ENCODE measurements at places on chromosomes 2 and 18.

- DNase-seq, result no peak
Measured at GRCh38 chr2:22002066-22002465, 878.3 kb downstream of the TDRD15 start.

DNA sequence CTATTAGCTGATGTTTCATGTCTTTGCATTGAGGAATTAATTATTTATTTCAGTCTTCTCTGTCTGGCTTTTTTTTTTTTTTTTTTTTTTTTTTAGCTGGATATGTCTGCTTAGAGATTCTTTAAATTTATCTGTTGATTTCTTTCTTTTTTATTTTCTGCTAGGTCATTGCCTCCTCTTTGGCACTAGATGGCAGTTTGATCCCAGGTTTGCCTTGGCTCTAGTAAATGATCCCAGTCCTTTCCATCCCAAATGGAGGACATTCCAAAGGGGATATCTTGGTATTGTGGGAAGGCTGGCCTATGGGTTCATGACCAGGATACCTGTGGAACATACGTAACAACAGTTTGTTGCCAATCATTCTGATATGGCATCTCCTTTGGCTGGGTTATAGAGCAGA is 339.5 kb upstream of the GCFC2 start:
- DNase-seq, result no peak

DNA sequence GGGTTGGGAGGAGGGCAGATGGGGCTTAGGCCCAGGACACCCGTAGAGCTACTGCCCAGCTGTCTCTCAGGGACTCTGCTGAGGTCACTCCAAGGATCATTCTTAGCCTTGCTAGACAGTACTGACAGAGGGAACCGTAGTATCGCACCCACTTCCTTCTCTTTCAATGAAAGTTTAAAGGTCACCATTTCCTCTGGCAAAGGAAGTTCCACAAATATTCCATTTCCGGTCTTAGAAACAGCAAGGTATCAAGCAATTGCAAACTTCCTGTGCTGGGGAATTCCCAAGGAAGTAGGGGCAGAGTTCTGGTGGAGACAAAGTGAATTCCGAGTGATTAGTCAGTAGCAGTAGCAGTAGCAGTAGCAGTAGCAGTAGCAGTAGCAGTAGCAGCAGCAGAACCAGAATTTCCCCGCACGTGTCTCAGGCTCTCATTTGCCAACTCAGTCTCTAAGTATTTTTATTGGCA is 24.7 kb downstream of the IL1B start:
- DNase-seq, result no peak

DNA sequence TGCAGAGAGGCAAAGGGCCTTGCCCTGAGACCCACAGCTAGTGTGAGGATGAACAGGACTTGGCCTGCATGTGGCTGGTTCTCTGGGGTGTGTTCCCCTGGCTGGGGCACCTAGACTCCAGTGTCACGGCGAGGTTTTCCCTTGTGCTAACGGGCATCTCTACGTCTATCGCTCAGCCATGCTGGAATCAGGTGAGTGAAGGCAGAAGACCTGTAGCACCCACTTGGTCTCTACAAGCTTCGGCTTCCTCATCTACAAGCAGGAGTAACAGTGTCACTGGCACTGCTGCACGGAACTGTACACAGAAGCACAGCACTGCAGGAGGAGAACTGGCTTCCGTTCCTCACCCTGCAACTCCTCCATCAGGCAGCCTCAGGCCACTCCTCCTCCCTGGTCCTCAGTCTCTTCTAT is 30.6 kb downstream of the HS1BP3 start:
- DNase-seq, result peak; percentile 5

- no peak for DNase-seq
Measured at GRCh38 chr2:11691076-11691660, 21.2 kb upstream of the NTSR2 start.

DNA sequence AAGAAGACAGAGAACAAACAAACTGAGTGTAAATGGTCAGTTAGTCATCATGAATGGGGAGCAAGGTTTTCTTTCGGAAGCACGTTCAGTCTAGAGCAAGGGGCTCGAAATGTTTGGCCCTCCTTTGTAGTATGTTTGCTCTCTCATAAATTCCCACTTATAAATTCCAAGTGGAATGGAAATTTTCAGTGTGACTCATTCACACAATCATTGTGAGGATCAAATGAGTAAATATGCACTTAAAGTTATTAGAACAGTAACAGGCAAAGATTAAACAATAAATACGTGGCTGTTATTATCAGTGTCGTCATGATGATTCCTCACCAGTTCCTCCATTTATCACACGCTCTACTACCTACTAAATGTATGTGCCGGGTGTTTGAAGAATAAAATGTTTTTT is 10.5 kb downstream of the CNGA3 start:
- no peak for DNase-seq

GRCh38 chr2:128603411-128603924 is 284.8 kb upstream of the HS6ST1 start:
- DNase-seq, result peak; percentile 7

- DNase-seq, result no peak
Measured at GRCh38 chr18:56606618-56607017, 31.8 kb downstream of the TXNL1 start.

DNA sequence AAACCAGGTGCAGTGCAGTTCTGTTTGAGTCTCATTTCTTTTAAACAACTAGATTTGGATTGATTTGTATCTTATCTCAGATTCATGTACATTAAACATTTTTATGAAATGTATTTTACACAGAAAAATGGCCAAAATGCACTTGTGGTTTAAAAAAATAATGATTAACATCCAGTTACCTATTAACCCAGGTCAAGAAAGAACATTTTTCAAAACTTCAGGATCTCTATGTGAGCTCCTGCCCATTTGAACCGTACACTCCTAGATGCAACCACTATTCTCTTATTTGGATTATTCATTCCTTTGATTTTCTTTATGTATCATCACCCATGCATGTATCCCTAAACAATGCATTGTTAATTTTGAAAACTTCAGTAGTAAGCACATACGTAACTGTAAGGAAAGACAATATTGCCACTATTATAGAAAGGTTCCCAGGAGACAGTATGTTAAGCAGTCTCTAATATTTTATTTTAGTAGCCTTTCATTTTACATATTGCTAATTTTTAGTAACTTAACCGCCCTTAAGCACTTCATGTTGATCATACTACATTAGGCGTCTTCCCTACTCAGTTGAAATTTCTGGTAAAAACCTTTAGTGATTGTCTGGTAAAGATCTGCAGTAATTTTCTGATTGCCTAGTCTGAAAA is 22.7 kb downstream of the RNF138 start:
- DNase-seq, result no peak

DNA sequence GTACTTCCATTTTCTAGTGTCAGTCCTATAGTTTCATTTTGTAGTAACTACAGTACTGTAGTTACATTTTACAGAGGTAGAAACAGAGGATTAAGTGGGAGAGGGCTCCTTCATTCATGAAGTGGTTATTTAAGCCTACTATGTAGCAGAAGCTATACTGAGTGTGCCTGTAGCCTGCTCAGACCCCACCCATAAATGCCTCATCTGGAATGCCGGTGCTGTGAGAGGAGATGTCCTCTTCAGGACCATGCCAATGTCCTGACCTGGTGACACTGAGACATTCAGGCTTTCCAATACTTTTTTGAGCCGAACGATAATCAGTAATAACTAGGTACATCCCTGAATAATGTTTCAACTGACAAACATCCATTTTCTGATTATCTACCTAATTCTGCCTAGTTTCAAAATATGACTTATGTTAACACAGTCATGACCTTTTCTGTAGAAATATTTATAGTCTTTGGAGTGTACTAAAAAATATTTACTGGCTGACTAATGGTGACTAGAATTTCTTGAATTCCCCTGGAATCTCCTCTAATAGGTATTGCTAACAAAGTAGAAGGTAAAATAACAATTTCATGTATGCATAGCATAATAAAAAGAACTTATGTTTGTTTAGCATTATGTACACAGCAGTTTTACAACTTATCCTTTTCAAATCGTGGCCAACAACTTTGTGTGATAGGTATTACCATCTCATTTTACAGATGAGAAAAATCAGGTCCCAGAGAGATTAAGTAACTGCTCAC is 10.2 kb upstream of the ARHGAP28 start:
- no peak for DNase-seq

GRCh38 chr2:69190743-69191404 is 177.9 kb downstream of the ANTXR1 start:
- no peak for DNase-seq

DNA sequence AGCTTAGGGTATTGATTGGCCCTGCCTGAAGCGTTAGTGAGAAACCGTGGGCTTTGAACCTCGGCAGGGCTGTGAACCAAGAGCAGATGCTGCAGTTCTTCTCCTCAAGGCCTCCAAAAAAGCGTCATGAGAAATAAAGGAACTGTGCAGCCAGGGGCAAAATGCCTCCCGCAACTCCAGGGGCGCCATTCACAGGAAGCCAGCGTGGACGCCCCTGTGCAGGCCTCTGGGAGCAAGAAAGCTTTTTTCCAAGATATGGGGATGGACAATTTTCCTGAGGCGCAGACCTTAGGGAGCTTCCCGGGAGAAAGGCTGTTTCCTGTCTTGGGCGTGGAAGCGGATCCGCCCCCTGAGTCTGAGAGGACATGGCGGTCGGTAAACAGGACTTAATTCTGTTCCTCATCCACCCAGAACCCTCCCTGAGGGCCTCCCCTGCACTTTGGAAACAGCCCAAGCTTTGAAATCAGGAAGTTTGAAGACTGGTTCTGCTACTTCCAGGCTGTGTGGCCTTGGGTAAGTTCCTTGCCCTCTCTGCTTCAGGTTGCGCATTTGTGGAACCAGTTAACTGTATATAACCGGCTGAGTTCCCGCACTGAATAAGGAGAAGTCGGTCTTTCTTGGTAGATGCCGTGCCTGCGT is 29.6 kb upstream of the CABLES1 start:
- DNase-seq, result no peak

DNA sequence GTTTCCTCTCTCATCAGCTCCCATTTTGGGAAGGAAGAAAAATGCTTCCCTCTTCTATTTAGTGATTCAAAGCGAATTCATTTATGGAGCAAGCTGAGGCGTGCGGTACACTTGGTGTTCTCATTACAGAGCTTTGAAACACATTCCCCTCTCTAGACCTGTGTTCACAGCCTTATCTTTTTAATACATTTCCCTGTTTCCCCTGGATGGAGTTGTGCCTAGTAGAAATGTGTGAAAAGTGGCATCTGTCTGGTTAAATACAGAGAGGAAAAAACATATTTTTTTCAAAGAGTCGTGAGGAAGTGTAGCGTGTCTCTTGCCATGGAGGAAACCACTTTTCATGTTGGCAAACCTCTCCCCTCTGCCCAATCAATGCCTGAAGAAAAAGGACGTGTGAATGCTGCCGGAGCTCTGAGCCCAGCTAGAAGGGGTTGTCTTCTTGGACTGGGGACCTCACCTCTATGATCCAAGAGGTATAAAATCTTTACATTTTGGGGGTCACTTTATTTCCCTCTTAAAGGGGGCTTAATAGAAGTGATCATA is 52.4 kb downstream of the DPP4 start:
- DNase-seq, result no peak

- DNase-seq, result no peak
Measured at GRCh38 chr2:137220438-137220993, 455.2 kb downstream of the THSD7B start.

GRCh38 chr2:214203744-214204289 is 207.0 kb upstream of the VWC2L start:
- DNase-seq, result no peak

DNA sequence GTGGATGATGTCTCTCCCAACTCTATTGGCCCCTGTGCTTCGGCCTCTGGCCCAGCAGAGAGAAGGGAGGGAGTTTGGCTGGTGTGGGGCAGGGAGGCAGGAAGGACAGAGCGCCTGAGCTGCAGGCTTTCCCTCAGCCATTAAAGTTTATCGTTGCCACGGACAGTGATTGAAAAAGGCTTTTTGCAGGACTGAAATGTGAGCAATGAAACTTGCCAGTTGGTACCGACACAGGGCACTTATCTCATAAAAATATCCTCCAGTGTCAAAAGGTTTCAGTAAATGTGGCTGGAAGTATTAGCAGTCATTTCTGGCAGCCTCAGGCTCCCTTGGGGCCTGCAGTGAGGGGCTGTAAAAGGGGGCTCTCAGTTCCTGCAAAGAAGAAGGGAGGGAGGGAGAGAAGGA is 169.2 kb downstream of the GLI2 start:
- no peak for DNase-seq

GRCh38 chr2:47031909-47032668 is 116.5 kb upstream of the MCFD2 start:
- DNase-seq, result no peak

- no peak for DNase-seq
Measured at GRCh38 chr18:3715231-3716080, 265.5 kb downstream of the TGIF1 start.

- DNase-seq, result no peak
Measured at GRCh38 chr2:39380525-39381150, 56.4 kb downstream of the MAP4K3 start.

GRCh38 chr18:44742718-44743311 is 62.1 kb downstream of the SETBP1 start:
- DNase-seq, result no peak

DNA sequence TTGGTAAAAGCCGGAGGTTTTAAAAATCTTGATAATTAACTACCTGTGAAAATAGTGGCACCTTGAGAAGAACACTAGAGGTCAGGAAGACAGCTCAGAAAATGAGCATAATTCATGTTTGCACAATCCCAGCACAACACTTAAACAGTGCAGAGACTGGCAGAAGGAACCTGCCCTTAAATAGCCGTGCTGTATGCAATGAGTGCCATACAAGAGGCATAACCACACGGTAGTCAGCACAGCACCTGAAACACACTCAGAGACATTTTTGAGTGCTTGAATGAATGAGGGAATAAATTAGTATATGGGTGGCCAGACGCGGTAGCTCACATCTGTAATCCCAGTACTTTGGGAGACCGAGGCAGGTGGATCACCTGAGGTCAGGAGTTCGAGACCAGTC is 164.9 kb downstream of the PAX3 start:
- no peak for DNase-seq

GRCh38 chr2:169961911-169962310 is 134.7 kb downstream of the UBR3 start:
- no peak for DNase-seq

- no peak for DNase-seq
Measured at GRCh38 chr18:52289392-52289791, 50.6 kb upstream of the DCC start.

GRCh38 chr2:178345951-178346350 is 105.0 kb downstream of the PRKRA start:
- no peak for DNase-seq

DNA sequence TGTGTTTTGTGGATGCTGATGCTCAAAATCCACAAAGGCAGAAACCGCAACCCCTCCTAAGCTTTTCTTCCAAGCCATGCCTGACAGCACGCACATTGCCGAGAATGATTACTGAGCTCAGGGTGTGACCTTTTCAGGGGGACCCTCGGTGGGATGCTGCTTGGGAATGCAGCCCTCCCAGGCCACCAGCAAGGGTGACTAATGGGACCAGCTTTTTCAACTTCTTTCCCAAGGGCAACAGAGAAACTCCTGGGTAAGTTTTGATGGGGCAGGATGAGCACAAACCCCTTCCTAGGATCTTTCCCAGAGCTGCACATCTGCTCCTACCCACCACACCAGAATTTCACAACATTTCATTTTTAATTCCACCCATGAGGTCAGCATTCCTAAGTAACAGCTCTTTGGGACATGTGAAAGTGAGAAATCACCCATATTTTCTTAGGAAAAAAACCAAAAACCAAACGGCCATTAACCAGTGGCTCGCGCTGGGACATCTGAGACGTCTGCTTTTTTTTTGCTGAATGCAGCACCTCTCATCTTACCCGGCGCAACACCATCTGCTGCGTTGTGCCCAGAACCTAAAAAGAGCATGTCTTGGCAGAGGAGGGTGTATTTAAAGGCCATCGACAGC is 119.0 kb downstream of the ARL4C start:
- DNase-seq, result no peak

GRCh38 chr2:124272261-124272841 is 247.3 kb downstream of the CNTNAP5 start:
- DNase-seq, result no peak
